A673 (cell line): ENCODE measurements at places on chromosomes 16 and 17. TPM values are rescaled to one million over a fixed set of nuclear protein-coding genes. Genes with fewer than 3 reads are reported as not detected.

The CIITA gene
- total RNA-seq: not detected in 2 replicates

The NUFIP2 gene
- total RNA-seq: 80.4 and 93.4 TPM in 2 replicates

- DNase-seq: no peak
These were observed 20.7 kb downstream of the CPNE2 start for GRCh38 chr16:57113042-57113453.

The SLC47A2 gene
- total RNA-seq: not detected in 2 replicates
